ENCODE measurements at places on chromosomes 11 and 22. TPM values are rescaled to one million over a fixed set of nuclear protein-coding genes. Genes with fewer than 3 reads are reported as not detected.

TYR gene
- total RNA-seq: not detected

MYO7A gene
- total RNA-seq: 3.1 TPM

SLCO2B1 gene
- 32.0 TPM for total RNA-seq

POU2AF3 gene
- total RNA-seq: 9.5 TPM

KLHL22 gene
- total RNA-seq: 45.1 TPM

OR6T1 gene
- total RNA-seq: not detected

DEPDC7 gene
- total RNA-seq: 8.9 TPM

CLDN5 gene
- total RNA-seq: 46.9 TPM

KIRREL3 gene
- not detected for total RNA-seq

Measured in prostate gland (tissue), 2 donors.